Heart left ventricle (tissue), 16 donors: ENCODE measurements at places on chromosomes 7 and 10. TPM values are rescaled to one million over a fixed set of nuclear protein-coding genes. Genes with fewer than 3 reads are reported as not detected.
A peak's percentile ranks its signal among the peaks of the same experiment; 100 is the strongest.

- H3K4me1 ChIP-seq = peaks cover 3% of the 10 kb centered on the region
- H3K27ac ChIP-seq = no peak overlapping the region
- no peaks in the 10 kb centered on the region for H3K36me3 ChIP-seq
- no peak for DNase-seq
- no peak overlapping the region for H3K4me3 ChIP-seq
Observed at GRCh38 chr7:84191842-84192241, 2.7 kb downstream of the SEMA3A start.

DNA sequence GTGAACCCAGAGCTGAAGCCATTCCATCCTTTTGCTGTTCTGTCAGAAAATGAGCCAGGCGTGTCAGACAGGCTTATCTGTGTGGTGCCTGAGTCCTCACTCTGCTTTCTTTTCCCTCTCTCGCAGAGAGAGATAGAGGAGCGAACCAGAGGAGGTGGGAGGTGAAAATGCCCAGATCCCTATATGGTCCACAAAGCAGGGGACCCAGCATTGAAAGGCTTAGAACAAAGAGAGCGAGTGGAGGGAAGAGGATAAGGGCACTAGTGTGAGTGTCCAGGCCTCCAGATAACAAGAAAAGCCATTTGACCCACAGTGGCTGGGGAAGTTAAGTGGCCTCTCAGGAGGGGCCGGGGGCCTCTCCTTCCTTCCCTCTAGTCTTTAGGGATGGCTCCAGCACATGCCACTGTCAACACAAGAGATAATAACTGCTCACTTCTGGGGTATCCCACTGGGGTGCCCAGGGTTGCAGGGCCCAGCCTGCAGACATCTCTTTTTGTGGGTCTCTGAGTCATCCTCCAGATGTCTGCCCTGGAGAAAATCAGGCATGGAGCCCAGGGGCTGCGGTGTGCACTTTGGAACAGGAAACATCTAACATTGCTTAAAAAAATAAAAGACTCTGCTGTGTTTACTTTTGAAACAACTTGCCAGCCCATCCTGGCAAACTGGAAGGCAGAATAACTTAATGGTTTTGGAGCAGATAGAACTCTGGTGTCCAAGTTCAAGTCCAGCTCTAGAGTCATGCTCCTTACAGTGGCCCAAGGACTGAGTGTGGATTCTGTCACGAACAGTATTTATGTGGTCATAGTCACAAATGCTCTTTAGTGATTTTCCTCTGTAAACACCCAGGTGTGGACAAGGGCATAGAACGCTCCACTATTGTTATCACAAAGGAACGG is 189.5 kb downstream of the CXCL12 start:
- H3K36me3 ChIP-seq = no peaks in the 10 kb centered on the region
- no peaks in the 10 kb centered on the region for H3K27me3 ChIP-seq
- H3K4me3 ChIP-seq = no peak overlapping the region
- DNase-seq = peak; percentile 54
- H3K4me1 ChIP-seq = peaks cover 14% of the 10 kb centered on the region
- H3K27ac ChIP-seq = no peak overlapping the region

DNA sequence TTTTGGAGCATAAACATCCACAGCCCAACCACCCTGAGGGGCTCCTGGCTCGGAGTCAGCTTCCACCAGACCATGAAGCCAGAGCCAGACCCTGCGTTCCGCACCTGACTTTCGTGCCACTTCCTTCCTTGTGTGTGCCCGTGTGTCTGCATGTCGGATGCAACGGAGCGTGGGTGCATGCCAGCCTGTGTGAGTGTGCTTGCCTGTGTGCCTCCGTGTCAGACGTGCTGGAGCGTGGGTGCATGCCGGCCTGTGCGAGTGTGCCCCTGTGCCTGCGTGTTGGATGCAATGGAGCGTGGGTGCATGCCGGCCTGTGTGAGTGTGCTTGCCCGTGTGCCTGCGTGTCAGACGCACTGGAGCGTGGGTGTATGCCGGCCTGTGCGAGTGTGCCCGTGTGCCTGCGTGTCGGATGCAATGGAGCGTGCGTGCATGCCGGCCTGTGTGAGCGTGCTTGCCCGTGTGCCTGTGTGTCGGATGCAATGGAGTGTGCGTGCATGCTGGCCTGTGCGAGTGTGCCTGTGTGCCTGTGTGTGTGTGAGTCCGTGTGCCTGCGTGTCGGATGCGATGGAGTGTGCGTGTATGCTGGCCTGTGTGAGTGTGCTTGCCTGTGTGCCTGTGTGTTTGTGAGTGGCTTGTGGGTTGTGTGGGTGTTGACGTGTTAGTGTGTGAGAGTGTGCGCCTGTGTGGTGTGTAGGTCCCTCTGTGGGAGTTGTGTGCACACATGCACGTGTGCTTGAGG is 28.1 kb upstream of the KNDC1 start:
- H3K27ac ChIP-seq = no peak overlapping the region
- H3K27me3 ChIP-seq = no peaks in the 10 kb centered on the region
- no peak overlapping the region for H3K4me3 ChIP-seq
- no peaks in the 10 kb centered on the region for H3K36me3 ChIP-seq
- no peaks in the 10 kb centered on the region for H3K4me1 ChIP-seq

GRCh38 chr7:100875356-100875751 is 451 bp downstream of the SRRT start:
- peak overlapping the region; percentile 100 for H3K4me3 ChIP-seq
- H3K27me3 ChIP-seq = no peaks in the 10 kb centered on the region
- H3K27ac ChIP-seq = peak overlapping the region; percentile 96

- no peaks in the 10 kb centered on the region for H3K4me1 ChIP-seq
- no peak overlapping the region for H3K27ac ChIP-seq
- no peaks in the 10 kb centered on the region for H3K27me3 ChIP-seq
- no peak for DNase-seq
- H3K36me3 ChIP-seq = no peaks in the 10 kb centered on the region
Observed at GRCh38 chr10:42971251-42971599, 105.6 kb upstream of the RET start.

ANKRD30A gene
- total RNA-seq = not detected
